ENCODE measurements at places on chromosomes 7 and 10.

DNA sequence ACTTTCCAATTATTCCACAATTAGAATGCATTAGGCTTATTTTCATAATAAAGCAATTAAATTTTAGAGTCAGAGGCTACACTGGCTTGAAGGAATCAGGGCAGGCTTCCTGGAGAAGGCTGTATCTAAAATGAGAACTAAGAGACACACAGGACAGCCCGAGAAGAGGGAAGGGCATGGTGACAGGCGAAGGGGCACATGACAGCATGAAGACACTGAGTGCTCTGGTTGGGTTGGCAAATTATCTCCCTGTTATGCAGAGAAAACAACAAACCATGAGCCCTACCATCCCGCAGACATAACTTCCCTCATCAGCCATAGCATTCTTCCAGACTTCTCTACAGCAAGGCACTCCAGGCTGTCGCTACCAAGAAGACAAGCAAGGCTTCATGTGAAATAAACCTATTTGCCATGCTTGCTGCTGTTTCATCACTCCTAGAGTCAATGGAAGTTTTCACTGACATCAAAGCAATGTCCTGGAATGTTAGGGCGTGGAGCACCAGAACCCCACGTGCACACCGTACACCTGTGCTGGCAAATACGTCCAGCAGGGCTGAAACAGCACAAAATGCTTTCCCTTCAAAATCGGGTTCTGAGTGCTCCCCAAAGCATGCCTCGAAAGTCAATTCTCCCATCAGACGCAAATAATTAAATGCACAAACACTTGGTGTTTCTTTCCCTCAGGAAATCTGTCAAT, 21.3 kb downstream of the VOPP1 start:
- no peak for DNase-seq

DNA sequence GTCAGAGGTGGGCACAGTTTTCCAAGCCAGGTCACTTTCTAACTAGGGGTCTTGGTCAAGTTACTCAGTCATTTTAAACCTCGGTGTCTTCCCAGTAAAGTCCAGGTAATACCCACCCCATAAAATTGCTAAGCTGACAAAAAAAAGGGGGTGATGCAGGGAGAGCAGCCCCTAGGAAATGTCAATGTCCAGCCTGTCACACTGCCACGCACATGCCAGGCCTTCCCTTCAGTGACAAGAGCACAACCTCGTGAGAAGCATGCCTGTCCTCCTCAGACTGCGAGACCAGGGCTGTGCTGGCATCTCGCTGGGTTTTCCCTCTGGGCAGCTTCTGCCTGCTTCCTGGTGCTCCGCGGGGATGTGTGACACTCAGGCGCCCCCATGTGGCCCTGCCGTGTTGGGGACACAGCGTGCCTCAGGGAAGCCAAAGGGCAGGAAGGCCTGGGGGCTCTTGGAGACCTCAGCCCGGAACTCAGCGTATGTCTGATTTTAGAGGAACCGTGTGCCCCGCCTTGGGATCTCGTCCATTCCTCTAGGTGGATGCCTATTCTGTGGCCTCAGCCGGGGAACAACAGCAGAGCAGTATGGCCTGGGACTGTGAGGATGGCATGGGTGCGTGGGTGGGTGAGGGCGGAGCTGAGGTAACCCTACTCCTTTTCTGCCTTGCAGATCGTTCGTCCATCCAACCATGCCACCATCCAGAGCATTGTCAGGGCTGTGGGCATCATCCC, 10.2 kb upstream of the GDF2 start:
- peak; percentile 89 for DNase-seq

- DNase-seq = peak; percentile 92
Measured at GRCh38 chr7:135828604-135829003, 80.0 kb upstream of the FAM180A start.

DNA sequence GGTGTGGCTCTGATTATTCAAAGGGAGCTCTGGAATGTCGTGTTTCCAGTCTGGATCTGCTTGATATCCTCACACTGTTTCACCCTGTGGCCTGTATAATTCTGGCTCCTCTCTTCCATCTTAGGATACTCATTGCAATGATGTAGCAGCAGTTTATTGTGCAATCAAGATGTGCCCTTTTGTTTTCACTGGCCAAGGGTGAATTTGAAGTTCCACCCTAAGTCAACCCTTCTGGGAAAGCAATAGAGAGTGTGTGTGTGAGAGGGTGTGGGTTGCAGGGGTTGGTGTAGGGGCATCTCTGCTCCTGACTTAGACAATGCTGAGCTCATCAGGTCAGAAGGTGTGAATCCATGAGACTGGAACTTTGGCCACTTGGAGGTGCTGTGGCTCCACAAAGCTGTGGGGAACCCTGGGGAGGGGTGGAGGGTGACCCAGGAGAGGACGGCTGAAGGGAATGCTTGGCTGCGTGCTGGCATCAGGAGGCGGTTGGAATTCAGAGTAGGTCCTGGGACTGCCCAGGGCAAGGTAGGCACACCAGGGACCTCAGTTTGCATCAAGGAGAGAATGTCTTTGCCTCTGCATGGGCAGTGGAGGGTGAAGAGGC, 118.0 kb upstream of the PRSS58 start:
- no peak for DNase-seq

GRCh38 chr10:113165673-113166072, 215.6 kb downstream of the TCF7L2 start:
- no peak for DNase-seq

GRCh38 chr10:48550977-48551376, 53.9 kb downstream of the ARHGAP22 start:
- no peak for DNase-seq

GRCh38 chr10:22171131-22171530, 46.7 kb downstream of the EBLN1 start:
- no peak for DNase-seq

DNA sequence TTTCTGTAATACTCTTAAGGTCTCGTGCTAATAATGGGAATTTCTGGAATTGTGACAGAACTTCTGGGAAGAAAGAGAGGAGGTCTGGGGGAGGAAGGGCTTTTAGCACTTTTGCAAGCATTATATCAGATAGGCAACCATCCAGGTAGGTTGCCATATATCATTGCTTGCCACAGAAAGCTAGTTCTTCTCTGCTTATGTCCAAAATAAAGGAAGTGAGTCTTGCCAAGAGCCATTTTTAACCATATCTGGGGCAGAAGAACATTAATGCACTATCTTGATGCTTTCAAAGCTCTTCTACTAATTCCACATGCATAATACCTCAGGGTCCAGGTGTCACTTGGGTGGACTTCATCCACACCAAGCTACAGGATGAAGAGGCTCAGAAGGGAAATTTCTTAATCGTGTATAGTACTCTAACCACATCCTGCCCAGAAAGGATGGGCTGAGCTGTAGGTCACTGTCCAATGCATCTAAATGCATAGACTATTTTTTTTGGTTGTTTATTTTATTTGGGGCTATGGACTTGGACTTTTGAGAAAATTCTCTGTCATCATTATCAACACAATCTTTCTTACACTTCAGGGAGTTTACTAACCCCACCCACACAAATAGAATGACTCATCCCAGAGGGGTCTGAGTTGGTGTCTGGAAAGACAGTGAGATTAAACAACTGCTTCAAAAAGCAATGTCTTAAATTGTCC, 68.9 kb upstream of the ADO start:
- DNase-seq = no peak

GRCh38 chr10:34320265-34320664, 494.8 kb downstream of the PARD3 start:
- no peak for DNase-seq

GRCh38 chr10:18563003-18563726, 88.2 kb downstream of the NSUN6 start:
- DNase-seq = no peak

- no peak for DNase-seq
Measured at GRCh38 chr7:23458044-23458443, 12.2 kb downstream of the IGF2BP3 start.

GRCh38 chr10:26977635-26978034, 116.9 kb upstream of the ABI1 start:
- no peak for DNase-seq

GRCh38 chr7:14196555-14196954, 207.1 kb upstream of the ETV1 start:
- no peak for DNase-seq

GRCh38 chr7:12941512-12941911, 254.1 kb downstream of the ARL4A start:
- DNase-seq = no peak
